ENCODE measurements at places on chromosomes 12 and 14. TPM values are rescaled to one million over a fixed set of nuclear protein-coding genes. Genes with fewer than 3 reads are reported as not detected.

- ATAC-seq = no peak
Observed at GRCh38 chr14:31266437-31267331, 59.1 kb upstream of the HECTD1 start.

DNA sequence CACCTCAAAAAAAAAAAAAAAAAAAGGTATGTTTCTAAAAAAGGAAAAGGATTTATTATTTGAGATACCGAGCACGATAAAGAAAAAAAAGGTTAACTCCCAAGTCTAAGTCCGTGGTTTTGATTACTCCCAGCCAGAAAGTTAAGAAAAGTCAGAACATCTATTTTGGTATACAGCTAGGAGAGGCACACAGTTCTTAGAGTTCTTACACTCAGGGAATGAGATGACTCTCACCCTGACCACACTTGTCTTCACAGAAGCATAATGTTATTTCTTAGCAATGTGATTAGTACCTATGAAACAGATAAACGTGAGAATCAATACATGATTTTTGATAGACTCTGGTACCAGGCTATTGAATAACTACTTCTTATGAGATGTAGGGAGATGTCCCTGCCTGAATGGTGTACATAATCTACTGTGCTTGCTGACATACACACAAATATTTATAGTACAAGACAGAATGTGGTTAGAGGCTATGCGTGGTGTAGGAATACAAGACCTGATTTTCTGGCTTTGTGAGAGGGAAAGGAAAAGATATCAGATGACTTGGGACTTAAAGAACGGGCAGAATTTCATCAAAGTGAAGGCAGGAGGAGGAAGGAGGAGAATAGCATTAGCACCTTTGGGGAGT lies 31.6 kb downstream of the LIMA1 start:
- ATAC-seq = peak; percentile 66

- ATAC-seq = no peak
Observed at GRCh38 chr14:104072586-104072985, 12.9 kb upstream of the ASPG start.

GRCh38 chr12:115636546-115636945 lies 640.9 kb downstream of the MED13L start:
- no peak for ATAC-seq

- ATAC-seq = no peak
Observed at GRCh38 chr12:69240631-69240995, 1.2 kb downstream of the CPSF6 start.

- peak; percentile 23 for ATAC-seq
Observed at GRCh38 chr12:49706351-49707127, 666 bp downstream of the FMNL3 start.

GRCh38 chr14:73895939-73896338 lies 9.3 kb downstream of the ZNF410 start:
- no peak for ATAC-seq

DNA sequence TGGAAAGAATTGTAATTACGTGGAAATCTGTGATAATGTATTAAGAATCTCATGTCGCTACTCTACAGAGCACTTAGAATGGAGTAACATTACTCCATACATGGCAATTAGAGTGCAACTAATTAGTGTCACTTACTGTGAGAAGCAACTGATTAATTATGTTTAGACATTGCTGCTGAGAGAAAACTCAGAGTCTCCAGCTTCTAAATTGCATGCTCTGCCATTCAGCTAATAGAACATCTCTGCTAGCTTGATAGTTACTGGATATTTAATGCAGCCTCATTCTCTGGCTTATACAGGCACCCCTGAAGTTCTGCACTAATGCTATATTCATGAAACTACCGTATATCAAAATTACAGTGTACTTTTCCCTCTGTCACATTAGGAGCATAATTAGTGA lies 338.4 kb downstream of the ADAMTS20 start:
- ATAC-seq = no peak

GRCh38 chr12:123720141-123720814 lies 8.1 kb downstream of the ATP6V0A2 start:
- peak; percentile 39 for ATAC-seq

DNA sequence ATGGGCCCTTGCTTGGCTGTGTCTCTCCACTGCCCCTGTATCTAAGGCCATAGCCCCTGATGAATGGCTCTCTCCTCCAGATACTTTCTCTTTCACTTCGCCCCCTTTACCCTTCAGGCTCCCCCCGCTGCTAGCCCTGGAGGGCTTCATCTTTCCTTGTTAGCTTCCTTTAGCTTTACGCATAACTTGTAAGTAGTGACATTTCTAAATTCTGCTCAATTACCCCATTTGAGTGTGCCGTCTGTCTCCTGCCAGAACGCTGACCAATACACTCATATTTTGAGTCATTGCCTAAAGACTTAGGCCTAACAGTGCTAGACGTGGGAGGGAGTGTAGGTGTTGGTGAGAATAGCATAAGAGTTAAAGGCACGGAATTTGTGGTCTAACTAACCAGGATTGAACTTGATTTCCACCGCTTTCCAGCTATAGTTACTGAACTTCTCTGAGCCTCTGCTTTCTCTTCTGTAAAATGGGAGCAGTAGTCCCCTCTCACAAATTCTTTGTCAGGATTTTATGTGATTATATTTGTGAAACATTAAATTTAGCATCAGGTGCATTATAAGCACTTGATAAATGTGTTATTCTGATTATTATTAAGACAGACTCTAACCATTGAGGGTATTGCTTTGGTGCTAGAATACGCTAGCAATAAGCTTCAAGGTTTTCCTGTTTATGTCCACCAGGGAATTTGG lies 129.3 kb downstream of the ZFP36L1 start:
- peak; percentile 90 for ATAC-seq

DNA sequence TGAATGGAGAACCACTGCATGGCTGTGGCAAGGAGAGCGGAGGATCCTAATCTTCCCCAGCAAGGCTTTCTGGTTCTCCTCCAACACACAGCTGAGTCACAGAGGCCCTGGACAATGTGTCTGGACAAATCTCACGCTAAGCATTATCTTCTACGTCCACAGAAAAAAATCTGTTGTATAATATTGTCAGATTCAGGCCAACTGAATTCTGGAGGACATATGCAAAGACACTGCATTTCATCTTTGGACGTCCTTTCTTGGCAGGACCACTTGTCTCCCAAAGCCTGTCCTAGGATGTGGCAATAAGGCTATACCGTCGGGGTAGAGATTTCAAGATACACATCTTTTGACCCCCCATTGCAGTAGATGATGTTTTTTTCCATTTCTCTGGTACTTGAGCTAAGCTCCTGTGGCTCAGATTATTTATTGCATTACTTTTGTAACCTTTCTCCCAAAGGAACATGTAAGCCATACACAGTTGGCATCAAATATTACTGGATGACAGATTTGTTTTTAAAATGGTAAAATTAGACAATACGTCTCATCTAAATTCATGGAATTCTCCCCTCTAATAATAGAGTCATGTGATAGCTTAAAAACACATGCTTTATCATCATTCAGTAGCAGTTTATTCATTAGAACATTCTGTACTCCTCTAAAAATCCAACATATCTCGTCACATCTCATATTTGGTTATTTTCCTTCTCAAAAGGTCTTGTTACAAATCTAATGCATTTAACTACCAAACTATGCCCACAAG lies 19.4 kb downstream of the LMO3 start:
- no peak for ATAC-seq

DNA sequence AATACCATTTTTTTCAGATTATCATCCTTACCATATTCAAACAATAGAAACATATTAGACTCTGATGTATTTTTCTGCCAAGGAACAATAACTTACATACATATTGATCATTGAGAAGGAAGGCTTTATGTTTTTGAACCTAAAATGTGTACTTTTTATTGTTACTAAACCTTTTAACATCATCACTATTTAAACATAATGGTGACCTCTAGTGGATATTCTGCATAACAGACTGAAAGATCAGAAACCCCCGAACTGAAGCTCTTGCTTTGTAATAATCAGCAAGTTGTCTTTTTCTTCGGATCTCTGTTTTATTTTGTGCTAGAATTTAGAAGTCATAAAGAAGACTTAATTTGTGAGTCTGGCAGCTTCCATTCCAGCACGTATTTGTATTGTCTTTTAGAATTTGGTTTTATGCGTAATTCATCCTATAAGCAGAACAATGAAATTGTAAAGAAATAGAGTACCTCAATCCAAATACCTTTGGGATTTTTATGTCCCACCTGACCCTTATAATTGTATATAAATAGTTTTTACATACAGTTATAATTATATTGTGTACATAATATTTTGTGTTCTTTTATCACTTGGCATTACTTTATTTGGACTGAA lies 125.9 kb upstream of the ATF1 start:
- peak; percentile 42 for ATAC-seq

GRCh38 chr12:50751948-50752721 lies 11.8 kb upstream of the ATF1 start:
- no peak for ATAC-seq

DNA sequence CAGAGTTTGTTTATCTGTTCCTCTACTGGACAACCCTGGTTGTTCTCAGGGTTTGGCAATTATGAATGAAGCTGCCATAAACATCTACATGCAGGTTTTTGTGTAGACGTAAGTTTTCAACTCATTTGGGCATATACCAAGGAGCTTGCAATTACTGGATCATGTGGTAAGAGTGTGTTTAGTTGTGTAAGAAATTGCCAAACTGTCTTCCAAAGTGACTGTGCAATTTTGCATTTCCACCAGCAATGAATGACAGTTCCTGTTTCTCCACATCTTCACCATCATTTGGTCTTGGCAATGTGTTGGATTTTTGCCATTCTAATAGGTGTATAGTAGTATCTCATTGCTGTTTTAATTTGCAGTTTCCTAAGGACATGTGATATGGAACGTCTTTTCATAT lies 39.8 kb upstream of the FBXO33 start:
- no peak for ATAC-seq

DNA sequence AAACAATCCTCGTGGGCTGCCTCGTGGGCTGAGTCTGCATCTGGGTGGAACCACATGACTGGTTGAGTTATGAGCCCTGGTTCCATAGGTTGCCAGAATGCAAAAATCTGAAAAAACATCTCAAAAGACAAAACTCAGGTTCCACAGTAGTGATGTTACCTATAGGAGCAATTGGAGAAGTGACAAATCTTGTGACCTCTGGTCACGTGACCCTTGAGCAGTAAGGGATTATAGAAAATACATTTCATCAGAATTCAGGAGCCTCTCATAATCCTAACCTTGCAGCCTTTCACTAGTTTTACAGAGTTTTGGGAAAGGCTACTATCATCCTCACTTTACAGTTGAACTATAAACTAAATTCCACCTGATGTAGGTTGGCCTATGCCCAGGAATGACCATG lies 12.5 kb upstream of the RNASE3 start:
- ATAC-seq = no peak

AKAP6 gene
- total RNA-seq = 2.1 TPM

AKAP3 gene
- total RNA-seq = 1.7 TPM

TAS2R8 gene
- not detected for total RNA-seq

CIDEB gene
- 28.1 TPM for total RNA-seq

AHNAK2 gene
- 0.05 TPM for total RNA-seq

LYSET gene
- 17.2 TPM for total RNA-seq

GNB3 gene
- 0.66 TPM for total RNA-seq

PRICKLE1 gene
- total RNA-seq = not detected

CLEC1B gene
- not detected for total RNA-seq

CD69 gene
- total RNA-seq = 51.8 TPM

Measured in activated T-helper 17 cell treated with anti-CD3 and anti-CD28 coated beads, Interleukin-2, amount 50 U/mL, for 72 hours (primary cell).